ENCODE measurements at places on chromosomes 12 and 14.

- DNase-seq = no peak
Observed at GRCh38 chr14:68027276-68027675, 207.7 kb downstream of the RAD51B start.

DNA sequence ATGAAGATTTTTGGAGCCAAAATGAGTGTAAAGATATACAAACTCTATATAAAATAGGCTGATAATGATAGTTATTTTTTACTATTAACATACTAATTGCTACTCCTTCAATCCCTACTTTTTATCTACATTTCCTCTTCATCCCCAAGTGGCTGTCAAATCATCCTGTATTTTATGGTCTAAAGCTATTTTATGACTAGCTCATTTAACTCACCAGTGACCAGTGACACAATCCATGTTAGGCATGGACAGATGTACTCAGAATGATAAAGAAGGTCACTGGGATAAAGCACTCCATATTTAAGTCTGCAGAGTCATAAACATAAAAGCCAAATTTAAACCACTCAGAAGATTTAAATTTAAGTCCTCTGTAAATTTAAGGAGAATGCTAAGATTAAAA is 183.0 kb downstream of the MED13L start:
- DNase-seq = no peak

GRCh38 chr14:52348776-52349175 is 34.7 kb downstream of the PTGER2 start:
- no peak for DNase-seq

- no peak for DNase-seq
Observed at GRCh38 chr12:65188179-65188701, 18.9 kb downstream of the LEMD3 start.

DNA sequence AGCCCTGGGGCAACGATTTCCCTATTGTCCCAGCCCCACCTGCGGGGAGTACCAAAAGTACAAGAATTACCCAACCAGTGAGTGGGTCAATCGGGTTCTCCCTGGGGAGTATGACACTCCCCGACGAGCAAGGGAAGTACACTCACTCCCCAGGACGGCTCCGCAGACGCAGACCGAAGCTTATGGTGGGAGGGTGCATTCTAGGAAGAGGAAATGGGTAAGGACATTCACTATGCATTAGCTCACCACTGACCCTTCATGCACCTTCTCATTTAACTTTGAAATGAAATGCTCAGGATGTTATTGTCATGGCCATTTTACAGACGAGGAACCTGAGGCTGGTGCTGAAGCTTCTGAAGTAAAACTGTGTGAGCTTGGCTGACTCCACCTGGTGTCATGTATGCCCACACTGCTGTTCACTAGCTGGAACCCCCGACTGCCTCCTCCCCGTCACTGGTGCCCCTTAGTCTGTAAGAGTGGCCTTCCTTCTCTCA is 45.8 kb upstream of the TMED10 start:
- DNase-seq = no peak

- DNase-seq = no peak
Observed at GRCh38 chr12:1350934-1351240, 243.5 kb downstream of the FBXL14 start.

DNA sequence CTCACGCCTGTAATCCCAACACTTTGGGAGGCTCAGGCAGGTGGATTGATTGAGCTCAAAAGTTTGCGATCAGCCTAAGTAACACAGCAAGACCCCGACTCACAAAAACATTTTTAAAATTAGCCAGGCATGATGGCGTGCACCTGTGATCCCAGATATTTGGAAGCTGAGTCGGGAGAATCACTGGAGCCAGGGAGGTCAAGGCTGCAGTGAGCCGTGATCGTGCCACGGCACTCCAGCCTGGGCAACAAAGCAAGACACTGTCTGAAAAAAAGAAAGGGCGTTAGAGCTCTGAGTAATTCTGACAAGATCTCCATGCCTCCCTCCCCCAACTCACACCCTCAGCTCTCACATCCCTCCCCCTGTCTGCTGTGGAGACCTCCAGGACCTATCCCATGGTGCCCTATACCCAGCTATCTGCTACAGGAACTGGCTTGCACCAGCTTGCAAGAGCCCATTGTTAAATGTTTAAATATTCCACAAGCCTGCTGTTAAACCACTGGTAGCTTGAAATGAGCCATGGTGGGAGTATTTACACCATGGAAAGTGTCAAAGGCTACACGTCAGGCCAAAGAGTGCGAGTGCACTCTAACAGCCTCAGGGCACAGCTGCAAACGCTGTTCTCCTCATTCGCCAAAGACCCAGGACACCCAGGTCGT is 35.1 kb upstream of the PPP2R5C start:
- DNase-seq = no peak

DNA sequence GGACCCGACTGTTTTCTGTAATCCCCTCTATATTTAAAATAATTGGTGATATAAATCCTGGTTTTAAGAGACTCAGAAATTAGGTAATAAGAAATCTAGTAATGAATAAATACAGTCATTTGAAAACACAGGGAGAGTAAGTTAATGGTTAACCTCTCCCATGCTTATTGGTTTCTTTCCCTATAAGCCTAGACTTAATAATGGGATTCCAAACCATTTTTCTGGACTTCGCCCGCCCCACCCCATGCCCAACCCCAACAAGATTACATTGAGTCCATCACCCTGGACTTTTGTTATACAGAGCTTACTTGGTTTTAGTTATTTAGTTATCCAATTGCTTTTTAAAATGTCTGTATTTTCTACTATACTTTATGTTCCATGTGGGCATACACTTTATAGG is 98.7 kb downstream of the WIF1 start:
- no peak for DNase-seq

DNA sequence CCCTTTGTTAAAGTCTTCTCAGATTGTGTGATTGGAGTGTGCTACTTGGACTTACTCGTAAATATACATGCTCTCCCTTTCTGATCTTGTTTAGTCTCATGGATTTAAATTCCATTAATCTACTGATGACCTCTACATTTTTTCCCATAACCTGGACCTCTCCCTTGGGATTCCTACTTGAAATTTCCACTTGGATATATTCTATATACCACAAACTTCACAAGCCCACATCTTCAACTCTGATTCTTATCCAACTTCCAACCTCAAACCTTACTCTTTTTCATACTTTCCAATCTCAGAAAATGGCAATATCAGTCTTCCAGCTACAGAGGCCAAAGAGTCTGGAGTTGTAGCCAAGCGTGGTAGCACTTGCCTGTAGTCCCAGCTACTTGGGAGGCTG is 49.1 kb upstream of the OTOGL start:
- no peak for DNase-seq

DNA sequence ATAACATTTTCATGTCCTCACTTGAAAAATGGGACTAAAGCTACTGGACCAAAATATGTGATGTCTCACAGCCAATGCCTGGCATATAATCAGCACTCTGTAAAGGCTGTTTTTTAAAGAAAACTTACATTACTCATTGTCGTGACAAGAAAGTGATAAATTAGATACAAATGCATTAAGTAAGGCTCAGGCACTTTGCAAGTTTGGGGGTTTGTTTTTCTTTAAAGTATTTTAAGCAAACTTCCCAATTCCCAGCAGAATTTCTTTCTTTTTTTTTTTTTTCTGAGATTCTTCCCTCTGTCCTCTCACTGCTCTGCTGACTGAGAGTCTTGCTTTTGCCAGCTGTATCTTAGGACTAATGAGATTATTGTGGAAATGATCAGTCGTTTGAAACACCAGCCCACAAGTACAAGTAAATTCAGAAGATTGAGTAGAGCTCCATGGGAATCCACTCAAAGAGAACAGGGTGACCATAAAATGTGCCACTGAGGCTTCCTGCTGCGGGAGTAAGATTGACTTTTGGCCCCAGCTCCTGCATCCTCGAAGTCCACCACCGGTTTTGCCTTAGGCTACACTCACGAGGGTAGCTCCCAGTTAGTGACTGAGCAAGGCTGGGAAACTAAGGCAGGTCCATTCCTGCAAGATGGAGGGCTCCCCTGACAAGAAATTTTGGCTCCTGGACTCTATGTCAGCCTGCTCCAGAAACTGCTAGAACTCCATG is 82.8 kb downstream of the TMTC1 start:
- no peak for DNase-seq

- no peak for DNase-seq
Observed at GRCh38 chr12:116662612-116663144, 75.2 kb downstream of the SPRING1 start.

DNA sequence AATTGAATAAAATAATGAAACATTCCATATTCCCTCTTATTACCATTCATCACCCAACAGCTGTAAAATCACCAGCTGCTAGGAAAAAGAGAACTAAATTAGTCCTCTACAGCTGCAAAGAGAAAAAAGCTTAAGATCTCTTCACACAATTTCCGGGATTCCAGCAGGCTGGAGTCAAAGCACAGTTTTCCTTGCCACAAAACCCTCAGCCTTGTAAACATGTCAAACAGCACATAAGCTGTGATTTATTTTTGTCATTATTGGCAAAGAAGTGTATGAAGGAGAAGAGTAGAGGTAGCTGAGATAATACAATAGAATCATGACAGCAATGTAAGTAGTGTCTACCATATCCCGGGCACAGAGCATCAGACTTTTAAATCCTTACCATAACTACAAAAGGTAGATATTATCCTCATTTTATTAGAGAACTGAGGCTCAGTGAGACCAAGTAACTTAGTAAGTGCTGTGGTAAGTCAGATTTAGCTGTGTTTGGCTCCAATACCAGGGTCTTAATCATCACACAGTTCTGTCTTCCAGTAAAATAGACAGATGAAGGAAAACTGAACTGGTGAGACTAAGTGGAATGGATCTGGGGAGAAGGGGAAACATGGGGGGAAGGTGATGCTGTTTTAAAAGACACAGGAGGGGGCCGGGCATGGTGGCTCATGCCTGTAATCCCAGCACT is 57.3 kb downstream of the NTN4 start:
- DNase-seq = no peak

DNA sequence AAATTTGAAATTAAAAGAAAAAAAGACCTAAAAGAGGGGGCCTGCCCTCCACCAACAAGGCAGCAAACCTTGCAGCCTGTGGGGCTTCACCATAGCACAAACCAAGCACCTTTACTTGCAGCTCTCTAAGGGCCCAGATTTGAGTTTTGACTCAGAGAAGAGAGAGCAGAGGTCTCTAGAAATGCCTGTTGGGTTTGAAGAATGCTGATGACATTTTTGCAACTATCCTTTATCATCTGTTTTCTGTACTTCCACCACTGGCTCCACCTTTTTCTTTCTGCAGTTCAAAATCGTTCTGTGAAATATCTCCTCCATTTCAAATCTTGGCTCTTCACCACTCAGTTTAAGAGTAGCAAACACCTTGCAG is 83.8 kb upstream of the HMGA2 start:
- DNase-seq = no peak

DNA sequence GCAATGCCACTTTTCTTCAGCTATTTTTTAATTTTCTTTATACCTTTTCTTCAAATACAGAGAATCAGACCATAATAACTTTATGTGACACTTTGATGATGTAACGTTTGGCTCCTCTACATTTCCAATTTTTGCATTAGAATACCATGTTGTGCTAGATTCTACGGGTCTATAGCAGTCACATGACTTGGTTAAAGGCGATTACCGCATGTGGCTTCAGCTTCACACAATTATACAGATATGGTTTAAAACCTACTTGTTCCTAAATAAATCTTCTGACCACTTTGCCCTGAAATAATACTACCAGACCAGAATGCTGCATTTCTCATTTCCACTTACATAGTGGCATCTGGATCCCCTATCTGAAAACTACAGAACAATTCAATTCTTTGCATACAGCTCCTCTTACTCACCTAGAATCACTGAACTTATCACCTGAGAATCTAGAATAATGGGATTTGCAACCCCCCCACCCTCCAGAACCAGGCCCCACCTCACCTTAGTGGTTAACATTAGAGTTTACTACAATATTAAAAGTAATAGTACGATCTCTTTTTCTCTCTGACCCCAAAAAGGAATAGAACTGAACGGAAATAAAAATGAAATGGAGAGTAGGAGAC is 1.3 kb downstream of the MAX start:
- no peak for DNase-seq

DNA sequence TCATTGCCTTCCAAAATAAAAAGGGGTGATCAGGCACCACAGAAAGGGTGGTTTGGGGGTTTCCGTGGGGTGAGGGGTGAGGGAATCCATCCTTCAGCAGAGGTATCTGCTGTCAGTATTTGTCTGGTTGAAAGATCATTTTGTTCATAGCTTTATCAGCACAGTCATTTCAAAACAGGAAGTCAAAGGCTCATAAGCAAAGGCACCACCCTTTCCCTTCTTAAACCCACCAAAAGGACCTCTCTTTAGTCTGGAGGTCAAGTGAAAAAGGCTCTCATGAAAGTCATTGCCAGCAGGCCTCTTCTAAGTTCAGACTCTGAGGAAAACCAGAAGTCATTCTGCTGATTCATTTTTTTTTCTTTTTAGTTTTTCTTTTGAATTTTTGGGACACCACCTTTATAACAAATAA is 6.2 kb downstream of the CHST11 start:
- peak; percentile 24 for DNase-seq

DNA sequence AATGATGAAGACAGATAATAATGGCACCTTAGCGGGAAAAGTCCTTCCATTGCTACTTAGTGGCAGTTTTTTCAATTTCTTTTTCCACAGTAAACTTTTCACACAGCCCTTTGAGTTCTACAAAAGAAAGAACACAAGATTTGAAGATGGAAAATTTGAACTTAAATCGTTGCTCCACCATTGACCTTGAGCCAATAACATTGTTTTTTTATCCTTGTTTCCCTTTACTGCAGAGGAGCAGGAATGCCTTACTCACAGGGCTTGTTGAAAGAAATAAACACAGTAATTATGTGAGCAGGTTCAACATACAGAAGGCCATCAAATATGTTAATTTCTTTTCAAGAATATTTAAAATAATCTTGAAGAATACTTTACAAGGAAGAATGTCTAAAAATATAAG is 181.5 kb upstream of the KRR1 start:
- DNase-seq = no peak

DNA sequence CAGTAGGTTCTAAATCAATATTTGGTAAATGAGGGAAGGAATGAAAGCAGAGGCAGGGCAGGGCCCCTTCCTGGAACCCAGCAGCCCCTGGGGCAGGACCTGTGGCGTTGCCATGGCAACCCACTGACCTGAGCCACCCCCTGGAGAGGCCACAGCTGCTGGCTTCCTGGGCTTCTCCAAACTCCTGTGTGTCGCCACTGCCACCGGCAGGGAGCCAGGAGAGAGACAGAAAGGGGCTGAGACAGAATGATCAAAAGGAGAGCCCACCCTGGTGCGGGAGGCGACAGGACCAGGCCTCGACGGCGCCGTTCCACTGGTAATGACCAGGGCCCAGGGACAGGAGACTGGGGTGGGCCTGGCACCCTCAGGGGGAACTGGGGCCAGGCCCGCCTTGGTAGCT is 18.2 kb downstream of the RFX4 start:
- no peak for DNase-seq

All from activated CD4-positive, alpha-beta T cell treated with anti-CD3 and anti-CD28 coated beads for 4 hours (primary cell).